ELR (cell line): ENCODE measurements at places on chromosomes 6 and 20.

- no peak for DNase-seq
Observed at GRCh38 chr6:7554533-7555275, 13.2 kb downstream of the DSP start.

DNA sequence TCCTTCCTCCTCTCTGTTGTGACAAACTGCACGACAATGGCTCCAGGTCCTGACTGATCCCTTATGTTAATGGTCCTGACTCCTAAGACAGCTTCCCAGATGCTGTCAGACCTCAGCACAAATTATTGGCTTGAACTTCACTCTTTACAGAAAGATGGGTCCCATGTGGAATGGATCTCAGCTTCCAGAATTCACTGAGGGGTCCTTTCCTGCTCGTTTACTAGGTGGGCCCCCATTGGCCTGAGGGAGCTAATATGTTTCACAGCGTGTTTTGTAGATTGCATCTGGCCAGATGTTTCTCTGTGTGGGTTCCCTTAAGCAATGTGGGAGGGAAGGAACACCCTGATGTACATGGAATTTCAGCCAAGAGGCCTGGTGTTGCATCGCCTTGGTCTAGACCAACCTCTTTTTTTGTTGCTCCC lies 826.6 kb downstream of the MAFB start:
- DNase-seq, result no peak

GRCh38 chr20:48824830-48825565 lies 2.8 kb downstream of the PREX1 start:
- DNase-seq, result peak; percentile 48

GRCh38 chr6:147053311-147053921 lies 150.8 kb upstream of the STXBP5 start:
- no peak for DNase-seq

DNA sequence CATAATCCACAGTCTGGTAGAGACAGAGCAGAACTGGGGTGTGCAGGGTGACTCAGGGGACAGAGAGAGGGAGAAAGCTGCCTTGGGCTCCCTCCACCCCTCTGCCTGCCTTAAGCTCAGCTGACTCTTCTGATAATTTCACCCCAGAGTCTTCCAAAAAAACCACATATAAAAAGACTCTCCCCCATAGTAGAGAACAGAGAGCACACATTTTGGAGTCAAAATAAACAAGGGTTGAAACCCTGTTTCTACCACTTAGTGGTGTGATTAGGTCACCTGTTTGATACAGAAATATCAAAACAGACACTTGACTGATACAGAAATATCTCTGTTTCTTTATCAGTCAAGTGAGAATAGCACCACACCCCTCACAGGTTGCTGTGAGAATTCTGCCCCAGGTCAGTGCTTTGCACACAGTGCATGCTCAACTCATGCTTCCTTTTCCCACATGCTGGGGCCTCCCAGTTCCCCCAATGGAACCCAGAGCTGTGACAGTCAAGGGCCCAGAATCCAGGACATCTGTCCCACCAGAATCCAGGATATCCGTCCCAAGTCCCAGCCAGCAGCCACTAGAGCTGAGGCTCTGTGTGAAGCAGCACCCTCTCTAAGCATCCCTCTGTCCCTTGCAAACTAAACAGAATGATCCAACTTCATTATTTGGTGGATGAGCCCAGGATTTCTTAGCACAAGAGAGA lies 1.2 kb downstream of the TREML2 start:
- no peak for DNase-seq

- DNase-seq, result peak; percentile 92
Observed at GRCh38 chr6:89035252-89036101, 45.1 kb upstream of the PNRC1 start.

GRCh38 chr6:106688177-106688951 lies 59.0 kb downstream of the QRSL1 start:
- peak; percentile 13 for DNase-seq

- peak; percentile 98 for DNase-seq
Observed at GRCh38 chr20:1469925-1470571, 3.4 kb upstream of the NSFL1C start.

DNA sequence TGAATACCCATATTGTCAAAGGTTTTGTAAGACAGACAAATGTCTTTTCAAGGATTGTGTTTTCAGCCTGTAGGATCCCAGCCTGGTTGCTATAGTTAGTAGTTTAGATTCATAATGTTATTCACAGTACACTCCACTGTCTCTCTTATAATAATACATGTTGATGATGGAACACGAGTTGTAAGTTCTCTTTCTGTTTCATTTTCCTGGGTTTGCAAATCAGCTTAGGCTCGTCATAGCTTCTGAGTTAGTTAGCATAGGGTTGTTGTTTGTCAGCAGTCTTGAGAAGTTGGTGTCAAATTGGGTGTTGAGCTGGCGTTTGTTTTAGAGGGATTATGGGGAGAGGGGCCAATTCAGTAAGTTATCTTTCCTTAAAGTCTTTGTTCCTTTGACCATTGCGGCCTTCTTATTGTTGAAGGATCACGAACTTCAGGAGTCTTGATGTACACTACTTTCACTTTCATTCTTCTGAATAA lies 45.8 kb downstream of the QKI start:
- DNase-seq, result peak; percentile 26

GRCh38 chr6:25623879-25624278 lies 28.1 kb upstream of the SCGN start:
- no peak for DNase-seq

DNA sequence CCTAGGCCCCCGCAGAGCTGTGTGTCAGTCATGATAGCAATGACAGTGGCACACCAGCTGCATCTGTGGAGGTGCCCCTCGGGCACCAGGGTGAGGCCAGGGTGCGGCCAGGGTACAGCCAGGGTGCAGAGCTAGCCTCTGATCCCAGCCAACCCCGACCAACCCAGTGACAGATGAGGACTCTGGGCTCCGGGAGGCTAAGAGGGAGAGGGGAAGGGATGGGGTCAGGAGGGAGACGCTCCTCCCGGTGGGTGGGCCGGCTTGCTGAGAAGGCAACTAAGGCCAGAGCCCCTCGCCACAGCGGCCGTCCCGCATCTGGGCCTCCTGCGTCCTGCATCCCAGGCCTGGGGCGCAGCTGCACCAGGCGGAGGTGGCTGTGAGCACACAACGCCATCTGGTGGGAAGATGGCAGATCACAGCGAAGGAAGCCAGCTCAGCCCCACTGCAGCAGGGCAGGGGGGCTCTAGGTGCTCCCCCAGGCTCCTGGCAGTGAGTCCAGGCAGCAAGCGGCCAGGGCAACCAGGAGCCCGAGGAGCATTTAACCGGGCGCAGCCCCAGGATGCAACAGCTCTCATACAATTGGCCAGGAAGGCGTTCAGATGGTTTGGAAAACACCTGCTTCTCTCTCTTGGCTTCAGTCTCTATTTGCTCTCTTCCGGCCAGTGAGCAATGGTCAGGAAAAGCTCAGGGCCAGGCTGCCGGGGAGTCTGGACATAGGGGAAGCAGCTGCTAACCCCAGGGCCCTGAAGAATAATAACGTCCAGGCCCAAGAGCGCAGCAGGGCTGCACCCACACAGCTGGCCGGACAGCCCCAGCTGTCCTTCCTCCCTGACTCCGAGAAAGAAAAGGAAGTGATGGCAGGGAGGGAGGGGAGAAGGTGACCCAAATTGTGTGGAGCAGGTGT lies 169.4 kb downstream of the TAF4 start:
- DNase-seq, result peak; percentile 62

DNA sequence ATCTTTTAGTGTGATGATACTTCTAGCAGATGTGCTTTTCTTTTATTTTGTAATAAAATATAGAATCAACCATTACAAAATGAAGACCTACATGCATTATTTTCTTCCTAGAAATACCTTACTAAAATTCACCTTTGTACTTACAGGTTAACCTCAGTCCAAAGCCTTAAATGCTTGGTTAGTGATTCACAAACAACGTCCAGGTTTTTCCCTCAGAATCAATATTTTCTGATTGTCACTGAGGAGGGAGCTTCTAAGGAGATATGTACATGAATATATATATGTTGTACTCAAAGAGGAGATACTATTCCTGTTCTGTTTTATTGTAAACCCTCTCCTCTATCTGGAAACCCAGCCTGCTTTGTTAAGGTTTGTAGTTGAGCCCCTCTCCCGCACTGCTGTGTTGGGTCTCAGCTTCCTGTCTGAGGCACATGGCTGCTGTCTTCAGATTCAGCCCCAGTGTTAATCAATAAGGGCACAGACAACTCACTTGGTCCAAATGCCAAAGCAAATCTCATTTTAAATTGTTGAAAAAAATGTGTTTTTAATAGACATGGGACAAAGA lies 33.9 kb upstream of the HS3ST5 start:
- DNase-seq, result no peak

- DNase-seq, result no peak
Observed at GRCh38 chr6:15739867-15740266, 77.0 kb upstream of the DTNBP1 start.

GRCh38 chr6:75130784-75131183 lies 75.1 kb downstream of the COL12A1 start:
- DNase-seq, result peak; percentile 56
